Astrocyte of the spinal cord (primary cell): ENCODE measurements at places on chromosomes 7 and 10.
A peak's percentile ranks its signal among the peaks of the same experiment; 100 is the strongest.

- DNase-seq, result no peak
These were observed 4.3 kb upstream of the UCN3 start for GRCh38 chr10:5360318-5360915.

DNA sequence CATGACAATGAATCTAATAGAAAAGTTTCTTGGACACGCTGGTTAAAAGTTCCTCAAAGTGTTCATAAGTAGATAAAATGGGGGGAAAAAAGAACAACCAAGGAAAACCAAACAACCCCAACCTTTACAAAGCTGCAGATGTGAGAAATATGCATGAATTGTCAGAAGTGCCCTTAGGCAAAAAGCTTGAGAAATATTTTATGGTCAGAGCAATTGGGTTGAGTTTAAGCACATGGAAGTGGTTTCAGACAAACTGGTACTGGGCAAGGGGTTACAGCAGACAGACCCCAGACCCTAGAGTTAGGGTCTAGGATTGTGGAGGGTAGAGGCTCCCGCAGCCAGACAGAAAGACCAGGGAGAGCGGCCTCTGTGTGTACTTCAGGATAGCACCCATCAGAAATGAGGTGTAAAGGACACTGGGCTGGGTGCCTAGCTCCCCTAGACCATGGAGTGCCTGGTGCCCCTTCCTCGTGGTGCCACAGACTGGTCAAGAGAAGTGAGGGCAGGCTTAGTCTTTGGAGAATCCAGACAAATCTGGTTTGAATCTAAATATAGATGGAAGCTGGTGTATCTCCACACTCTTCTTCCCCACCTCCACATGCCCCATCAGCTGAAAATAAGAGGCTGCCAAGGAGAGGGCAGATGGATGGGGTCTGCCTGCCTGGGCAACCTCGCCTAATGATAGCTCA lies 37.3 kb downstream of the PNLIPRP2 start:
- no peak for DNase-seq

DNA sequence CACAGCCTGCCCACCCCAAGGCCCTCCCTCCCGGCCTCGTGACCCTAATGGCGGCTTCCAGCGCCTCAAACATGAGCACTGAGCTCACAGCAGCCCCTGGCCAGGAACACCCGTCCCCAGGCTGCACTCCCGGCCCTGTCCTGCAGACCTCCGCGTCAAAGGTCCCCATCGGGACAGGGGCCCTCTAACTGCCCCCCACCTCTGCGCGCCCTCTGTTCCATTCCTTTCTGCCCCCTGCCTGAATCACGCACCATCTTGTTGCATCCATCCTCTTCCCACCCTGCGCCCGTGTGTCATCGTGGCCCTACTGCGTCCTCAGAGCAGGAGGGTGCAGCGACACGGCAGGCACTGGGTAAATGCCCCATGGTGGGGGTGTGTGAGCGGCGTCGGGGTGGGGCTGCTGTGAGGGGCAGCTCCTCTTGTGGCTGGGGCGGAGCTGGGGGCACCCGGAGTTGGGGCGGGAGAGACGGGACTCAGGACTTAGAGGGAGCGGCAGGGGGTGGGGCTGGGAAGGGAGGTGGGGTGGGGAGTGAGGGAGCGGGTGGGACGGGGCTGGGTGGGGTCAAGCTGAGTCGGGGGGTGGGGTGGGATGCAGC lies 13.4 kb downstream of the SLC29A4 start:
- DNase-seq, result no peak

- peak; percentile 96 for DNase-seq
These were observed 227.7 kb downstream of the CUX1 start for GRCh38 chr7:102044984-102045673.

DNA sequence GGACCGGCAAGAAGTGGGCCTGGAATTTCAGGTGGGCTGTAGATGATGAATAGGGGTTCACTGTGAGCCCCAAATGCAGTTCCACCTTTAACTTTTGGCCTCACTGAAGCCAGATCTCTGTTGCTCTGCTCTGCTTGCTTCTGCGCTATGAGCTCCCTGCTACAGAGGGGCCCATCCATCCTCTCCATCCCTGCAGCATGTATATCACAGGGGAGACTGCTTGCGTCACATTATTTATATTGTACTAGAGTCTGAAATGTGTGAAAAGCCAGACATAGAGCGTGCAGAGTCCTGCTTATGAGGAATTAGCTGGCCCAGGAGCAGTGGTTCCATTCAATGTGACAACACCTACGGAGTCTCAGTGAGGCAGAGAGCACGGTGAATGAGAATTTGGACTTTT lies 69.9 kb downstream of the AOAH start:
- no peak for DNase-seq

DNA sequence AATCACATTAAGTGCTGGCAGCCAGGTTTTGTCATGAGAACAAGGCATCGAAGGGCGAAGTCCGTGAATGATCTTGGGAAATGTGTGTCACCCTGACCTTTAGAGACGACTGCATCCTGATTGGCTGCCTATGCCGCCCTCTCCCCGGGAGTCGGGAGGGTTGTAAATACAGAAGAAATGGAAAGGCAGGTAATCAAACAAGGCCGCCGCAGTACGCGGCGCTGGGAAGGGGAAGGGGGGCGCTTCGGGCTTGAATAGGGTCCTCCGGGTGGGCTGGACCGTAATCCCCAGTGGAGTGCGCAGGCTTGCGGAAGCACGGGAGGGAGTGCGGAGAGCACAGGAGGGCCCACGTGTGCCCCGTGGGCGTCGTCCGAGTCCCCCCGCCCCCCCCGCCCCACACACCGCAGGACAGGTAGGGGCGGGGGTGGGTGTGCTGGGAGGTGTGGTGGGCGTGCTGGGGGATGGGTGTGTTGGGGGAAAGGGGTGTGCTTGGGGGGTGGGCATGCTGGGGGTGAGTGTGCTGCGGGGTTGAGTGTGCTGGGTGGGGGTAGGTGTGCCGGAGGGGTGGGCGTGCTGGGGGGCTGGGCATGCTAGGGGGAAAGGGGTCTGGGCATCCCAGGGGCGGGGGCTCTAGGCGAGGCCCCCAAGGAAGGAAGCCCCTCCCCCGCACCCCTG lies 169.4 kb downstream of the ARHGAP12 start:
- peak; percentile 47 for DNase-seq
